ENCODE measurements at places on chromosomes 2 and 18. TPM values are rescaled to one million over a fixed set of nuclear protein-coding genes. Genes with fewer than 3 reads are reported as not detected.

The PPP1R1C gene
- 2.7 TPM for polyA plus RNA-seq

The LIMS4 gene
- 4.0 TPM for polyA plus RNA-seq

The RNU2-63P gene
- not detected for polyA plus RNA-seq

The HOXD11 gene
- not detected for polyA plus RNA-seq

The ARHGEF33 gene
- 4.6 TPM for polyA plus RNA-seq

The SLC30A3 gene
- polyA plus RNA-seq: 0.24 TPM

The ACKR3 gene
- polyA plus RNA-seq: 33.1 TPM

The G6PC2 gene
- polyA plus RNA-seq: 0.19 TPM

The SCYGR2 gene
- polyA plus RNA-seq: not detected

The HOXD3 gene
- 0.27 TPM for polyA plus RNA-seq

The KIAA2012 gene
- polyA plus RNA-seq: 2.7 TPM

DNA sequence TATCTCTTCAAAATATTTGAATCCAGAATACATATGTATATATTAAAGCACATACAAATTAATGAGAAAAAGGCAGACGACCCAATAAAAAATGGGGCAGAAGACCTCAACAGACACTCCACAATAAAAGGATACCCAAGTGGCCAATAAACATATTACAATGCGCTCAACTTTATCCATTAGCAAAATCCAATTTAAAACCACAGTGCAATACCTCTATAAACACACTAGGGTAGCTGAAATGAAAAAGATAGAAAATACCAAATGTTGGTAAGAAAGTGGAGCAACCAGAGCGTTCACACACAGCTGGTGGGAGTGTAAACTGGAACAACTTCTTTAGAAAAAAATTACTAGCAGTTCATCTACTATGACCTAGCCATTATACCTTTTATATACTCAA is 75.3 kb downstream of the CCDC148 start:
- no peak for DNase-seq

- DNase-seq: no peak
Observed at GRCh38 chr2:39730685-39731302, 48.3 kb downstream of the THUMPD2 start.

GRCh38 chr2:111054791-111055691 is 65.7 kb upstream of the BCL2L11 start:
- no peak for DNase-seq

- no peak for DNase-seq
Observed at GRCh38 chr18:39274535-39274934, 1708.9 kb upstream of the CELF4 start.

DNA sequence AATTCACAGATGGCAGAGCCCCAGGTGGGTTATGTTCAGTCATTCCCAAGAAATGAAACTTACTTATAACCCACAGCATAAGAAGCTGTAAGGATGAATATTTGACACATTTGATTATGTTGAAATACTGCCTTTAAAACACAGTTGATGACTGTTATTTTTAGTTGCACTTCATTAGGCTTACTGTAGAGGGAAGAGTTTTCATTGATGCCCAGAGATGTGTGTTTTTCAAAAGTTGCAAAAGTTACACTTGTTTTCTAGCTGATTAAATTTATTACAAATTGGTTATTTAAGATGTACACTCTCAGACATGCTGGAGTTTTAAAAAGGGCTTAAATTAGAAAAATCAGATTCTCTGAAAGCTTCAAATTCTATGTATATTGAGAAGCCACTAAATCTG is 506.1 kb downstream of the PARD3B start:
- no peak for DNase-seq

GRCh38 chr18:45793264-45793965 is 32.1 kb upstream of the SIGLEC15 start:
- no peak for DNase-seq

DNA sequence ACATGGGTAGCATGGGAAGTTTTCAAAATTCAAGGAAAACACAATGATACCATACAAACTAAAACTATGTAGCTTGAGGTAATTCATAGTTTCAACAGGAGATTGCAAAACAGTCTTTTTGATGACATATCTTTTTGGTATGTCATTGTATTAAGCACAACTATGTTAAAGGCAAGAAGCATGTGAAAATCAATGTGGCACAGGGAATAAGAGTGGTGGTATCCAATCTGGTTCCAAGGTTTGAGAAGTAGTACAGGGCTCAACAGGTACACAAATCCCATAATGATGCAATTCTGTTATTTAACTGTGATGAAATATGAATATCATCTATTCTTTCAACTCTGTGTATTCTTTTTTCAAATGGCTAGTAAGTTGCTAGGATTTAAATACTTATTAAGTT is 16.4 kb upstream of the DLX2 start:
- DNase-seq: no peak

GRCh38 chr2:170813611-170814532 is 2.8 kb upstream of the GAD1 start:
- DNase-seq: no peak

- DNase-seq: no peak
Observed at GRCh38 chr2:86372641-86373502, 35.4 kb upstream of the REEP1 start.

DNA sequence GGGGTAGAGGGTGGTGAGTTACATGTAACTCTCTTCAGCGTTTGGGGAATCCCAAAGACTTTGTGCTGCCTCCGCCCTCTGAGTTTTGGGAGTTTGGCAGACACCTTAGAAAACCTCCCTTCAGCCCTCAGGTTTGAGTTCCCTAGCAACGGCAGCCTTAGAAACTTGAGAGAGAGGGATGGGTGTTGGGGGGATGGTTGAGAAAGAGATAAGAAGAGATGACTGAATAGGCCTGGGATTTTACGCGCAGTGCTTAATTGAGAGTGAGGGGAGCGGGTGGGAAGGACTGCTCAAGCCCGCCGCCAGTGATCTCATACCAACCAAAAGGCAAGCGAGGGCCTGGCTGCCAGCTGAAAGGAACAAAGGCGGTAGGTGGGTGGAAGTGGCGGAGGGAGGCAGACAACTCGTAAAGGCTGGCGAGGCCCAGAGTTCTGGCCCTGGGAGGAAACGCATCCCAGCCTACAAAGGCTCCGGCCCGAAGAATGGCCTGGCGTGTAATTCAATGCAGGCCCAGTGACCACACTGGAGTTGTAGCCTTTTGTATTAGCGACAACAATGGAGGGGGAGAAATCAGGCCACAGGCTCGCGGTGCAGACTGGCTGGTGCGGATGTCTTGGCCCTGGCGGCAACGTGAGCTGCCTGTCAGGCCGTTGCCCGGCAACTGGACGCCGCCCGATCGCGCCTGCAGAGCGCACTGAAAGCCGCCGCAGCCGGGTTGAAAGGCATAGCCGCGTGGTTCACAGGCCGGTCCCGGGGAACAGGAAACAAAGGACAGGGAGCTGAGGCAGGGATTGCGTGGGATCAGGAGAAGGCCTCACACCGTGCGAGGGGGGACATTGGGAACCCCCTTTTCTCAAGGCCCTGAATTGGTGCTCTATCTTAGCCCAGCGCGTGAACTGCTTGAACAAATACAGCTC is 39.9 kb upstream of the DARS1 start:
- peak; percentile 62 for DNase-seq

DNA sequence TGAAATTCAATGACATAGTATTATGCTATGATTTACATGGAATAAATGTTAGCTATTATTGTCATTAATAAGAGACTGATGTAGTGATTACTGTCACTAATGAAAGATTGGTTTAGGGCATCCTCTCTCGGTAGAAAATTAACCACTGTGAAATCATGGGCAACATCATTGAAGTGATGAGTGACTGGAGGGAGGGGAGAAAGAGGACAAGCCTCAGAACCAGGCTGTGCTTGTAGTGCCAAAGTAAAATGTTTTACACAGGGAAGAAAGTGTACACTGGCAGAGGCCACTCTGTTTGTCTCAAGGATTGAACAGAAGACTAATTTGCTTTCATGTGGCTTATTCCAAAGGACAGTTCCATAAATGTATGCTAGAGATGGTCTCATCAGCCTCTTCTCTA is 456.2 kb upstream of the TCF4 start:
- DNase-seq: no peak

- no peak for DNase-seq
Observed at GRCh38 chr2:137192366-137193310, 427.3 kb downstream of the THSD7B start.

- DNase-seq: no peak
Observed at GRCh38 chr18:5673616-5674015, 129.8 kb upstream of the EPB41L3 start.

DNA sequence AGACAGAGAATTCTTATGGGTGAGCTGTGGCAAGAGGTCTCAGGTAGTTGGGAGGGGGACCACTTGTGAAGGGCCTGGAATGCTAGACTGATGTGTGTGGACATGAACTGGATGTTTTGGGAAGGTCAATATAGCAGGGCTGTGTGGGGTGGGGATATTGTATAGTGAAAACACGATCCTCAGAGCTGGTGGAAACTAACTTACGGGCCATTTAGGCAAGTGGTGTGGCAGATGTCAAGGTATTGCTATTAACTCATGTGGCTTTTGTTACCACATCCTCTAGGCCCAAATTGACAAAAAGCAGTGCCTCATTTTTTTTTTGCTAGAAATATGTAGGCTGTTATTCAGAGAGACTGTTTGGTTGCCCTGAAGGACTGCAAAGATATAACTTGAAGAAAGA is 8.0 kb upstream of the GALNT1 start:
- DNase-seq: no peak

DNA sequence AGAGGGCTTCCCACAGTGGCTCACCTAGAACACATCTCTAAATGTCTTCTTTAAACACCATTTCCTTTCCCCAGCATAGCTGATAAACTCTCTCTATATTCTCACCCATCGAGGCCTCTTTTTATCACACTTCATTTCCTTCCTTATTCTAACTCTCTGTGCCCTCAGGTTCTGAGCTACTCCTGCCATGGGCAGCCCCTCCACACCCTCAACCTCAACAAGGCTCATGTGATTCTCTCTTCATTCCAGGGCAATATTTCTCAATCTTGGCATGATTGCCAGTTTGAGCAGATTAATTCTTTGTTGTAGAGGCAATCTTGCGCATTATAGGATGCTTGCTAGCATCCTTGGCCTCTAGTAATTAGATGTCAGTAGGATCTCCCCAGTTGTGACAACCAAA is 999.1 kb downstream of the TSN start:
- no peak for DNase-seq

DNA sequence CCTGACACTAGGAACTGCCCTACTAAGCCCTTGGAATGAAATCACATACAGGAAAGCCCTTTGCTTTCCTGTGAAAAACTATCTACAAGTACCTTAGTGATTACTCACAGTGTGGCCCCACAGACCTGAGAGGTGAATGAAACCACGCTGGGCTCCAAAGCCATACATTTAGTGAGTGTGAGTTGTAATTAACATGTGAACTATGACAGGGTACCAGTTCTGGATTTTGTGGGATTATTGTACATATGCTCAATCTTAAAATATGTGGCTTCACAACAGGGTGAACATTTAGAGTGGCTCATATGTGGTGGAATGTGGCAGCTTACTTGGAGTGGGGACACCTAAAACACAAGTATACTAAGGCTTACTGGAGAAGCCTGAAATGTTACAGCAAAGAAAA is 12.3 kb downstream of the KCTD1 start:
- no peak for DNase-seq

GRCh38 chr2:128424406-128425171 is 105.9 kb upstream of the HS6ST1 start:
- DNase-seq: no peak

- DNase-seq: no peak
Observed at GRCh38 chr2:74815941-74816340, 18.0 kb upstream of the HK2 start.

Measured in right lung (tissue), 10 donors.